Naive B cell (primary cell): ENCODE measurements at places on chromosomes 1 and 21.

- DNase-seq = no peak
Measured at GRCh38 chr1:203534526-203534925, 40.6 kb downstream of the OPTC start.

- no peak for DNase-seq
Measured at GRCh38 chr1:33848205-33848937, 15.5 kb upstream of the HMGB4 start.

GRCh38 chr21:42349420-42350317 lies 1.1 kb downstream of the TFF2 start:
- no peak for DNase-seq

DNA sequence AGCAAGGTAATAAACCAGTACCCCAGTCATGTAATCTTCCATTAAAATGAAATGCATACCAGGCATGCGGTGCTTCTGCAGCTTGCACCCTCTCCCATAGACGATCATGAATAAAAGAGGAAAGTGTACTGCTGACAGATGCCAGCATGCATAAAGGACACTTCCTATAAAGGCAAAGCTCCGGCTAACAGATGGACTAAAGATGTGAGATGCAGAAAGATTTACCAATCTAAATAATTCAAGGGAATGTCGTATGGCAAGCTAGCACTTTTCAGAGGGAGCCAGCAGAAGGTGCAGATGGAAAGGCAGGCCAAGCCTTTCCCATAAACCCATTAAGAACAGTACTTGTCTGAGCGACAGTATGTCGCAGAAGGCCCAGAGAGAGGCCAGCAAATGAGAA lies 542.0 kb downstream of the NUF2 start:
- DNase-seq = no peak
